Fibroblast of the conjunctiva (primary cell): ENCODE measurements at places on chromosomes 1 and 21.

DNA sequence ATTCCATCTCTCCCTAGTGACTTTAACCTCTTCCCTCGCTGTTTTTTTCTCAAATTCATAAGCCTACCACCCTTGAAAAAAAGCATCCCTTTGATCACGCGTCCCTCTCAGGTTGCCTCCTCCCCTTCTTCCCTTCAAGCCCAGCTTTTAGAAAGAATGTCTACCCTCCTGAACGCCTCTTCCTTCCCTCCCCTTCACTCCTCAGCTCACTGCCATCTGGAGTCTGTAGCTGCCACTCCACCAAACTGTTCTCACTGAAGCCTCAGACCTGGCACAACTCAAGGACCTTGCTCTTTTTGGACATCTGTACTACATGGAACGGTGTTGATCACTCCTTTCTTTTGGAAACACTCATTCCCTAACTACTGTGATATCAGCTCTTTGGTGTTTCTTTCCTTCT lies 80.6 kb downstream of the SLC25A24 start:
- DNase-seq = no peak

GRCh38 chr1:61294930-61295329 lies 212.6 kb downstream of the NFIA start:
- DNase-seq = no peak

- DNase-seq = peak; percentile 57
Observed at GRCh38 chr21:42524341-42525028, 10.8 kb downstream of the SLC37A1 start.

- no peak for DNase-seq
Observed at GRCh38 chr1:85404408-85404807, 60.6 kb downstream of the DDAH1 start.
